ENCODE measurements at places on chromosomes 1 and 21. TPM values are rescaled to one million over a fixed set of nuclear protein-coding genes. Genes with fewer than 3 reads are reported as not detected.

The PAPPA2 gene
- total RNA-seq = 2.0 TPM

The SPRR3 gene
- not detected for total RNA-seq

The COG2 gene
- total RNA-seq = 23.2 TPM

The FUCA1 gene
- total RNA-seq = 25.0 TPM

The SLAMF6 gene
- total RNA-seq = not detected

The OR2M3 gene
- total RNA-seq = not detected

The ATF3 gene
- total RNA-seq = 14.2 TPM

GRCh38 chr1:204255966-204256365, 42.2 kb upstream of the GOLT1A start:
- DNase-seq = peak; percentile 35

DNA sequence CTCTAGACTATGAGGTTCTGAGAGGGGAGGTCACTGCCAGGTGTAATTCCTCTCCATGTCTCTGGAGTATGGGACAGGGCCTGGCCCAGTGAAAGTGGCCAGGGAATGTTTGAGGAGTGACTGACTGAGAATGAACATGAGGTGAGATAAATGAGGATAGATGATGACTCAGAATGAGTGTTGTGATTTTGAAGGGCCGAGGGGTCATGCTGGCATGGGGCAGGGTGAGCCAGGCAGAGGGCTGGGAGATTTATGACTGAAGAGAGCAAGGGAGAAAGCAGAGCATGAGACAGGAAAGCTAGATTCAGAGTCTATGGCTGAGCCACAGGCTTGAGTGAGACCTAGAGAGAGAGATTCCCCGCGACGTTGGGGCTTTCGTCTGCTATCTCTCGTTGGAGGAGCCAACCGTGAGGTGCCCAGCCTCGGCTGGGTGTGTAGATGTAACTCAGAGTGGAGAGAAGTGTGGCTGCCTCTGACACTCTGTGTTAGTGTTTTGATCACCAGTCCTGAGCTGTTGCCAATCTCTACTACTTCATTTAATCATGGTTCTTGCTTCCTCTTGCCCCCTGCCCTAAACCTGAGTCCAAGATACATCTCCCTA, 50.1 kb downstream of the FOXD2 start:
- DNase-seq = no peak

DNA sequence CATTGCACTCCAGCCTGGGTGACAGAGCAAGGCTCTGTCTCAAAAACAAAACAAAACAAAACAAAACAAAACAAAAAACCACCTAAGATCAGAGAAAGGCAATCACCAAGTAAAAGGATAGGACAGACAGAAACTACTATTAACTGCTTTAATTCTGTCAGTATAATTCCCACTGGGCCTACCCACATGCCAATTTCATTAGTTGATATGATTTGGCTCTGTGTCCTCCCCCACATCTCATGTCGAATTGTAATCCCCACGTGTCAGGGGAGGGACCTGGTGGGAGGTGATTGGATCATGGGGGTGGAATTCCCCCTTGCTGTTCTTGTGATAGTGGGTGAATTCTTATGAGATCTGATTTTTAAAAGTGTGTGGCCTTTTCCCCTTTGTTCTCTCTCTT, 27.2 kb upstream of the CAPZB start:
- no peak for DNase-seq

DNA sequence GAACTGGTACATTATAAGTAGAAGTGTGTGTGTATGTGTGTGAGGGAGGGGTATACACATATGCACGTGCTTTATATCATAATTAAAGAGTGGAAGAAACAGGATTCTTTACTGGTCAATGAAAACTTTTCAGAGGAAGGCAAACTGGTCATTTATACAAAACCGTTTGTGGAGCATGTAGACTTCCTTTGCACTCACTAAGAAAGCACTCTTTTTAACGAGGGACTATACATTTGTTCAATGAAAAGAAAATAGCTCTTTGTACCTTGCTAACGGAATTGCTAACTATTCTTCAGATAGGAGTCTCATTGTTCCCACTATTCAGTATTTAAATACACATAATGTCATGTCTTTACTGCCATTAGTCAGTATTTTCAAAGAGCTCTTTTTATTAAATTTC, 219.3 kb downstream of the ST6GALNAC3 start:
- no peak for DNase-seq

DNA sequence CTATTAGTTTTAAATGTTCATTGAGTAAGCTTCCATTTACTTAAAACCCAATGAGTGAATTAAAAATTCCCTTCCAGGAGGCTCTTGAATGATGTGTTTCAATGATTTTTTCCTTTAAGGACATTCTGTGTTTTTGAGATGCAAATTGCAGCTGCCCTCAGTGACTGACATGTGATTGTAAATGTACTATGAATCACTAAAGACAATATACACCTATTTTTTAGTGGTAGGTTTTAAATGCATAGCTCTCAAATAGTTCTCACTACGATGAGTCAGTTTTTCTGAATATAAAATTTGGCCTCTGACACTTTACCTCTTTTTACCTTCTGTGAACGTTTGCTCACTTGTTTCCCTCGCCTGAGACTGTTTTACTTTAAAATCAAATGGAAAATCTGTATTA, 204.7 kb downstream of the BARHL2 start:
- no peak for DNase-seq

- no peak for DNase-seq
These were observed 33.7 kb upstream of the KCNA2 start for GRCh38 chr1:110639724-110640386.

GRCh38 chr21:34926803-34927467, 122.2 kb downstream of the RUNX1 start:
- peak; percentile 53 for DNase-seq

DNA sequence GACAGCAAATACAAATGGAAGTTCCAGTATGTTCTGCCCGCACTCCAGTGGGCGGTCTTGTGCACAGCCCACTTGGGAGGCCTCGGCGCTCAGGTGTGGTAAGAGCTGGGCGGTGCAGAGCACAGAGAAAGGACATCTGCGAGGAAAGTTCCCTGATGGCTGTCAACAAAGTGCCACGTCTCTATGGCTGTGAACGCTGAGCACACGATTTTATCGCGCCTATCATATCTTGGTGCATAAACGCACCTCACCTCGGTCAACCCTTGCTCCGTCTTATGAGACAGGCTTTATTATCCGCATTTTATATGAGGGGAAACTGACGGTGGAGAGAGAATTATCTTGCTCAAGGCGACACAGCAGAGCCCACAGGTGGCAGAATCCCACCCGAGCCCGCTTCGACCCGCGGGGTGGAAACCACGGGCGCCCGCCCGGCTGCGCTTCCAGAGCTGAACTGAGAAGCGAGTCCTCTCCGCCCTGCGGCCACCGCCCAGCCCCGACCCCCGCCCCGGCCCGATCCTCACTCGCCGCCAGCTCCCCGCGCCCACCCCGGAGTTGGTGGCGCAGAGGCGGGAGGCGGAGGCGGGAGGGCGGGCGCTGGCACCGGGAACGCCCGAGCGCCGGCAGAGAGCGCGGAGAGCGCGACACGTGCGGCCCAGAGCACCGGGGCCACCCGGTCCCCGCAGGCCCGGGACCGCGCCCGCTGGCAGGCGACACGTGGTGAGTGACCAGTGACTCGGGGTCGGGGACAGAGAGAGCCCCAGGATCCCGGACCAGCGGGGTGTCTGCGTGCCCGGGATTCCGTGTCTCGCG, at the start of gene IL12RB2:
Gene IL12RB2 (plus strand): TSS at position 623 of the 810 bp plus-strand sequence. CDS start 12,496 bp downstream, outside the sequence.
- DNase-seq = peak; percentile 48

GRCh38 chr21:29843804-29844203, 96.0 kb downstream of the GRIK1 start:
- no peak for DNase-seq

- no peak for DNase-seq
These were observed 281.1 kb downstream of the NCAM2 start for GRCh38 chr21:21279193-21279901.

DNA sequence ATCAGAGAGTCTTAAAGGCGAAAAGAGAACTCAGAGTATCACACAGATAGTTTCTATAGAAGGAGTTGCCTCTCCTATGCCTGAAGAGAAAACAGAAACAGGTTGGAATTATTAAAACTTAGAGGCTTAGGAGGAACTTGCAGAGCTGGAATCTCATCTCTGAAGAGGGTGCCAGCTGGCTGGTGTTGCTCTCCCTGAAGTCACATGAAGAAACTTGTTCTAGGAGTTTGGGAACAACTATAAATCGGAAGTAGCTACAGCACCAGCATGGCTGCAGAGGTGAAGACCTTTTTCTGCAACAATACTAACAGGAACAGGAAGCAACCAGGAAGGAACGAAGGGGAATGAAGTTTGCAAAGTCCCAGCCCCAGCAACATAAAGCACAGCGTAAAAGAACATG, 35.8 kb downstream of the FMO3 start:
- peak; percentile 19 for DNase-seq

- DNase-seq = no peak
These were observed 9.9 kb upstream of the MAPKAPK2 start for GRCh38 chr1:206674745-206675175.

GRCh38 chr1:30400507-30400906, 322.9 kb downstream of the MATN1 start:
- DNase-seq = no peak

DNA sequence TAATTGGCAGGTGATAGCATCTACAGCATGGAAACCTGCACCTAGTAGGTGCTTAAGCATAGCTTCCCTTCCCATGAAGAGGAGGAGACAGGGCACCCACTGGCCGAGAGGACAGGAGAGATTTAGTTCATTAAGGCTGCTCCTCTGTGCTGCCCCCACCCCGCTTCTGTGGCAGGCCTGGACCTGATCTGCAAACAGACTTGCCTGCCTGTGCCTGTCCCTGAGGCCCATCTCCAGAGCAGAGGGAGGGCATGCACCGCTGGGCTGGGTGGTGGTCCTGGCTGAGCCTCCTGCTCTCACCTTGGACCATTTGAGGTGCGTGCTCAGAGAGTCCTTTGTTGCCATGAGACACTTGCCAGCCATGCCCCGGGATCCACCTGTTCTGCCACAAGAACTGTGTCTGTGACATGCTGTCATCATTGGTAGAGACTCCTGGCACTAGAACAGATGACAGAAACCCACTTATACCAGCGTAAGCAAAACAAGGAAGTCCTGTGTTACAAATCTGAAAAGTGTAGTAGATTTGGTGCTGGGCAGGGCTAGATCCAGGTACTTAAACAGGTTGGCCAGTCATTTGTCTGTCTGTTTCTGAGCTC, 55.6 kb downstream of the PTPRF start:
- DNase-seq = no peak

DNA sequence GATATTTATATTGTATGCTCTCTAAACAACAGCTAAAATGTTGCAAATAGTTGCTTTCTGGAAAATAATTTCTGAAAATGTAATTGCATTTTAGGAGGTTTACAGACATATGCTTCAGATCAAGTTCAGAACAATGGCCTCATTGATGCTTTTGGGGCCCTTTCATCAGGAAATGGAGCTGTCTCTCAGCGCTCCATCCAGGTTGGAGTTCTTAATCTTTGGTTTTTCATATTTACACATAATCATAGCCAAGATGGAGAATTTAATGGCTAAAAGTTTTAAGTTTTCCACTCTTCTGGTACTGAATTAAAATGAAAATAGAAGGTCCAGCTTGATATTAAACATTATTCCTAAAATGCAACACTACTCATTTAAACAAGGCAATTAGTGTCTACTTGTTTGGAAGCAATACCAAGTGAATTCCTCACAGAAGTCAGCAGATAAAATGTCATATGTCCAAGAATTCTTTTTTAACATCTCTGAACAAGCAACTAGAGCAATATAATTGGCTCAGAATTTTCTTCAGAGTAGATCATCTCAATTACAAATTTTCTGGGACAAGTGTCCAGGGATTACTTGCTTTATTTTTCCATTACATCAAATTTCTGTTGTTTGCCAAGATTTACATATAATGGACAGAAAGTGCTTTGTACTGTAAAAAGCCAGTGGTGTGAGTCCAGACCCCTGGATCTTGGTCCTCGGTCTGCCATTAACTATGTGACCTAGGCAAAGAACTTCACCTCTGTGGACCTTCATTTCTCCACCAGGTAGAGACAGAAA, 22.6 kb downstream of the CLCA1 start:
- no peak for DNase-seq

DNA sequence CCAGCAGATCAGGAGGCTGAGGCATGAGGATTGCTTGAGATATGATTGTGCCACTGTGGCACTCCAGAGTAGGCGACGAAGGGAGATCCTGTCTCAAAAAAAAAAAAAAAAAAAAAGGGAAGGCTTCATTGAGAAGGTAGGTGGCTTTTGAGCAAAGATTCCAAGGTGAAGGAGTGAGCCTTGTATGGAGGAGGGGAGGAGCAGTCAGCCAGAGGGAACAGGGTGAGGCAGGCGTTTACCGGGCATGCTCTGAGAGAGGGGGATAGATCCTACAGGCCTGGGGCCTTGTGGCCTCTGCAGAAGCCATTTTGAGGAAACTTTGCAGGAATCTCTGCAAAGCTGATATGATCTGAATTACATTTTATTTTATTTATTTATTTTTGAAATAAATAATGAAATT, 5.1 kb upstream of the HDAC1 start:
- DNase-seq = no peak

- DNase-seq = peak; percentile 72
These were observed 1518.9 kb upstream of the B3GALT2 start for GRCh38 chr1:194705123-194705854.

DNA sequence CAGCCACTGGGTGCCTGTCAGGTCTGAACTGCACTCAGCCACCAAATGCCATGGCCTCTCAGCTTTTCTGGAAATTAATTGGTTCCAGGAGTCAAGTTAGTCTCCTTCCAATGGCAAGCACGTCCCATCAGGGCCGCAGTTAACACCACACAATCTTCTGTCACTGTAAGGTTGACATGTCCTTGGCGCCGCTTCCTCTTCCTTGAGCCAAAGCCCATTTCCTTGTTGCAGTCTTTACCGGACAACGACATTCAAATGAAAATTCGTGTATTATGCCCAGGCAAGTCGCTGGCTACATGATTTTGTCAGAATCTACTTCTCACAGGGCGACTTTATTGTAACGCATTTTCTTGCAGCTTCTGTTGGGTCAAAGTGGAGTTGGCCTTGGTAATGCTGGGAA, 430.6 kb upstream of the KAZN start:
- DNase-seq = no peak

GRCh38 chr1:207495801-207496792, at the start of gene CR1:
Gene CR1 (plus strand): TSS chr1:207496157. CDS start chr1:207496268, 111 bp downstream.
- DNase-seq = peak; percentile 35
